Large intestine (tissue), 12 donors: ENCODE measurements at places on chromosomes 4 and X.

- no peak overlapping the region for H3K27ac ChIP-seq
- H3K4me3 ChIP-seq = no peak overlapping the region
- peak; percentile 65 for DNase-seq
These were observed 3.5 kb downstream of the AP1AR start for GRCh38 chr4:112234952-112235609.

DNA sequence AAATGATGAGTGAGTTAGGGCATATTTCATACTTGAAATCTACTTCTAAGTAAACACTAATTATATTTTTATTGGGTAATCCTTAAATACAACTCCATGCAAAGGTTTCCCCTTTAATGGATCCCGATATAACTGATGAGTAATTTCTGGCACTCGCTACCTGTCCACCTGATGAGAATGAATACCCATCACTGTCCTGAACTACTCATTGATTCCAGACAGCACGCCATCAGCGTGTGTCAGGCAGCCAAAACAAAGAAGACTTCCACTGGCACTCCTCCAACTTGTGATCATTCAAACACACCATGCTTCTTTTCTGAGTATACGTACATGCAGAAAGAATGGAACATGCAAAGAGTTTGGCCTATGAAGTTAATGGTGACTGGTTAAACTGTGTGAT, 69.4 kb downstream of the HCCS start:
- no peak overlapping the region for H3K27ac ChIP-seq
- H3K36me3 ChIP-seq = no peaks in the 10 kb centered on the region
- no peak for DNase-seq
- no peaks in the 10 kb centered on the region for H3K4me1 ChIP-seq
- H3K4me3 ChIP-seq = no peak overlapping the region

GRCh38 chr4:135177321-135177720, 975.7 kb upstream of the PABPC4L start:
- H3K27me3 ChIP-seq = no peaks in the 10 kb centered on the region
- H3K27ac ChIP-seq = no peak overlapping the region
- no peak overlapping the region for H3K4me3 ChIP-seq
- no peak for DNase-seq

- H3K27me3 ChIP-seq = peaks cover 17% of the 10 kb centered on the region
These were observed at the start of gene FRMPD4 for GRCh38 chrX:12138361-12139313. TSS of gene FRMPD4 (plus strand) at chrX:12138473. CDS start at chrX:12138972, 499 bp downstream.

DNA sequence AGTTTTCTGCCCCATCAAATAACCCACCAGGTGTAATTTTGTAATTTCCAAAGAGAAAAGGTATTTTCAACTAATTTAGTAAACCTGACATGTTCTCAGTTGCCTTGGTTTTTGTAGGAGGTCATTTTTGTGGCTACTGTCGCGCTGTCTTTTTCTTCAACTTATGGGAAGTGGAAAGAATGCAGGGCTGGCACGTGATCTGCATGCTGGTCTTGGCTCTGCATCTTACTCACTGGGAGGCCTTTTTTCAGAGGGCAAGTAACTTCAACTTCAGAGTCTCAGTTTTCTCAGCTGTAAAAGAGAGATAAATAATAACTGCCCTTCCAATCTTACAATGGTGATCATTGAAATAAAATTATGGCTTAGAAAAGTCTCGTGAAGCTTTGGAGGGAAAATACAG, 109.9 kb upstream of the SMIM10 start:
- H3K4me1 ChIP-seq = no peaks in the 10 kb centered on the region
- H3K27me3 ChIP-seq = no peaks in the 10 kb centered on the region
- no peaks in the 10 kb centered on the region for H3K36me3 ChIP-seq
- no peak for DNase-seq

- peak; percentile 45 for DNase-seq
- H3K4me3 ChIP-seq = no peak overlapping the region
- no peaks in the 10 kb centered on the region for H3K36me3 ChIP-seq
- no peaks in the 10 kb centered on the region for H3K27me3 ChIP-seq
These were observed 60.0 kb upstream of the BANK1 start for GRCh38 chr4:101730291-101731117.

DNA sequence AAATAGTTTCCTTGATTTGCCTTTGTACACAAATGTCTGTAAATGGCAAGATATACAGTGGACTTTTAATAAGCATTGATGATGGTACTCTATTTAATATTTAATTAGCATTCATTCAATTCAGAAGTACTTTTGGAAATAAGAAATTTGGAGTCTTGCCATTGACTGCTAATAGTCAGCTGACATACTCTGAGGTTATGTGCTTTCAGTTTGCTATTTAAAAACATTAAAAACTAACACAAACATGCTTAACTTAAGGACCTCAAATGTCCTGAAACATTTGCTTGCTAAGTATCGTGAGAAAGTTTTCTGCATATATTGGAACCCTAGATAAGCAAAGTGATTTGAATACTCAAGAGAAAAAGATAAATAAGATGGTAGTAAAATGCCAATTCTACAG, 64.6 kb downstream of the REELD1 start:
- no peak for DNase-seq
- peaks cover 3% of the 10 kb centered on the region for H3K4me1 ChIP-seq
- no peak overlapping the region for H3K27ac ChIP-seq
- H3K27me3 ChIP-seq = no peaks in the 10 kb centered on the region
- H3K36me3 ChIP-seq = no peaks in the 10 kb centered on the region

- H3K27me3 ChIP-seq = no peaks in the 10 kb centered on the region
- no peaks in the 10 kb centered on the region for H3K4me1 ChIP-seq
- H3K4me3 ChIP-seq = no peak overlapping the region
- H3K27ac ChIP-seq = no peak overlapping the region
These were observed 36.8 kb upstream of the BANK1 start for GRCh38 chr4:101753721-101754120.

- H3K27me3 ChIP-seq = no peaks in the 10 kb centered on the region
- H3K27ac ChIP-seq = no peak overlapping the region
- H3K4me3 ChIP-seq = no peak overlapping the region
- H3K36me3 ChIP-seq = peaks cover 96% of the 10 kb centered on the region
- DNase-seq = no peak
These were observed 11.9 kb downstream of the LRPAP1 start for GRCh38 chr4:3520276-3520675.

GRCh38 chr4:159150821-159151390, 48.0 kb downstream of the RAPGEF2 start:
- H3K4me1 ChIP-seq = peaks cover 3% of the 10 kb centered on the region
- H3K27ac ChIP-seq = no peak overlapping the region

GRCh38 chr4:70591955-70592582, at the start of gene AMBN:
TSS of gene AMBN (plus strand) at chr4:70592256. CDS start at chr4:70592359, 103 bp downstream.
- H3K4me3 ChIP-seq = no peak within 1 kb of the TSS
- H3K4me1 ChIP-seq = no peaks in the 10 kb centered on the region
- DNase-seq = no peak
- no peaks in the 10 kb centered on the region for H3K27me3 ChIP-seq

DNA sequence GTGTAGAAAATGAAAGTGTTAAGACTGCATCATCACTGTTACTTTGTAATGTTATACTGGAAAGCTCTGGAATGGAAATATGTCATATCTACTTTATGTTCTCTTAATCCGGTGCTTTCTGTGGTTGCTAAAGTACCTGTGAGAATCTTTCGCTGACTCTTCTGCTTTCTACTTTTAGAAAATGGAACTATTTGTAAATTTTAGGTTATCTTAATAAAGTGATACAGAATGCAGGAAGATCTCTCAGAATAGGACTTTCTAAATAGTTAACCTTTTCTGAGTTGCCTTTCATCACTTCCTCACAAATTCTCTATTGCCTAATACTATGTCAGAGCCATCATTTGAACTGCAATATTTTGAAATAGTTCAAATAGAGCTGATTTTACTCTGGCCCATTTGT, 69.3 kb downstream of the BMP2K start:
- no peak overlapping the region for H3K27ac ChIP-seq
- H3K27me3 ChIP-seq = no peaks in the 10 kb centered on the region
- H3K4me3 ChIP-seq = no peak overlapping the region
- no peaks in the 10 kb centered on the region for H3K4me1 ChIP-seq
- DNase-seq = no peak

DNA sequence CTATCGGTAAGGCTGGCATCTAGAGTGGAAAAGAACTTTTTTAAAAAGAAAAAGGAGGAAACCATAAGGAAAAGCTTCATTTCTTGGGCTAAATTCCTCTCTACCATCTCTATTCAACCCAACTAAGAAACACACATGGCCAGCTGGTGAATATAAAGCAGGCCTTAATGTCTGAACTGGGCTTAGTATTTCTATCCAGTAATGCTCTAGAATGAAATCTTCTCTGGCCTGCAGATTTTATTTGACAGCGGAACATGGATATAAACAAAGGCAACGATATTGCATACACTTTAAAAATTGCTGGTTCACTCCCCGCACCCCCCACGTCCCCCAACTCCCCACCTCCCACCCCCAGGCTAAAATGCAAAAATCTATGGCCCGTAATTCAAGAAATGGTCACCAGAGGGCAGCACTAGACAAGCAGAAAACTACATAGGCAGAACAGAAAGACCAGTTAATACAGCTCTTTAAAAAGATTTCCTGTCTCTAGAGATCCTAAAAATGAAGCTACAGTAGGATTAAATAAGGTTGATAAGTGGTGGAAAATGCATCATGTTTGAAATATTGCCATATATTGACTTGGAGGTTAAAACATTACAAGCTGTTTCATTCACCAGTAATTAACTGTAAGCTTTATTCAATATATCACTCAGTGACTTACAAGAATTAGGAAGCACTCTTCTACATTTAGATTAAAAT, 155.2 kb upstream of the GALNT7 start:
- H3K4me3 ChIP-seq = no peak overlapping the region
- H3K27ac ChIP-seq = no peak overlapping the region
- H3K4me1 ChIP-seq = no peaks in the 10 kb centered on the region
- peak; percentile 21 for DNase-seq
- no peaks in the 10 kb centered on the region for H3K36me3 ChIP-seq
- H3K27me3 ChIP-seq = no peaks in the 10 kb centered on the region

DNA sequence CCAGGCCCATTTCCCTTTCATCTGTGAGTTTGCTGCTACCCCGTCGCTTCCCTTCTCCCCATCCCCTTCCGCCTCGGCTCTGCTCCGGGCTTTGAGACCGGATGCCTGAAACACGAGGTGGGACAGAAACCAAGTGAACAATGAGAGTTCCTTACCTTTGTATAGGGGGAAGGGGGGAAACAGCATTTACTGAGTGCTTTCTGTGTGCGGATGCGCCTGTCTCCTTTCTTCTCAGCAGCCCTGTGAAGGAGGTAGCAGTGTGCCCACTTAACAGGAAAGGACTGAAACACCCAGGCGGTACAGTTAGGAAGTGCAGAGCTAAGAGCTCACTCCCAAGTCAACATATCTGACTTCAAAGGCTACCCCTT, 43.2 kb upstream of the TMSB15B start:
- peak; percentile 3 for DNase-seq
- no peaks in the 10 kb centered on the region for H3K4me1 ChIP-seq
- H3K4me3 ChIP-seq = peak overlapping the region; percentile 44
- no peaks in the 10 kb centered on the region for H3K36me3 ChIP-seq
- no peaks in the 10 kb centered on the region for H3K27me3 ChIP-seq

GRCh38 chrX:71604141-71604540, 14.2 kb downstream of the CXCR3 start:
- H3K27ac ChIP-seq = no peak overlapping the region
- peaks cover 30% of the 10 kb centered on the region for H3K36me3 ChIP-seq
- H3K4me3 ChIP-seq = no peak overlapping the region
- H3K27me3 ChIP-seq = no peaks in the 10 kb centered on the region
- no peak for DNase-seq

DNA sequence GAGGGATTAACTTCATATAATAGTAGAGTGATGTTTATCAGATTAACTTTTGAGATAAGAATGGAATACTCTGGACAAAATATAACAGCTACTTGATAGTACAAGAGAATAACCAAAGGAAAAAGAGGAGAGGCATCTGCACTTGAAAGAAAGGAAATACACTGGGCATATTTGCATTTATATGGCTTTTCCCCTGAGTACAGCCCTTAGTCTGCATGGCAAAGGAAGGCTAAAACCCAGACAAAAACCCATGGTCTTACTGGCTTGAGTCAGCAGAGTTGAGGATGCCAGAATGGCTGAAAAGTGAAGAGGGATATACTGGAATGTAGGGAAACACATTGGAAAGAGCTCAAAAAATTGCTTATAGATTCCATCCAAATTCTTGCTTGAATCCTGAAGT, 101.6 kb downstream of the COL4A5 start:
- no peak overlapping the region for H3K27ac ChIP-seq
- no peaks in the 10 kb centered on the region for H3K27me3 ChIP-seq
- no peaks in the 10 kb centered on the region for H3K4me1 ChIP-seq
- no peaks in the 10 kb centered on the region for H3K36me3 ChIP-seq
- no peak overlapping the region for H3K4me3 ChIP-seq
- no peak for DNase-seq

GRCh38 chrX:10414862-10415261, 205.5 kb downstream of the MID1 start:
- H3K36me3 ChIP-seq = no peaks in the 10 kb centered on the region
- H3K4me3 ChIP-seq = no peak overlapping the region
- no peak overlapping the region for H3K27ac ChIP-seq
- DNase-seq = no peak

DNA sequence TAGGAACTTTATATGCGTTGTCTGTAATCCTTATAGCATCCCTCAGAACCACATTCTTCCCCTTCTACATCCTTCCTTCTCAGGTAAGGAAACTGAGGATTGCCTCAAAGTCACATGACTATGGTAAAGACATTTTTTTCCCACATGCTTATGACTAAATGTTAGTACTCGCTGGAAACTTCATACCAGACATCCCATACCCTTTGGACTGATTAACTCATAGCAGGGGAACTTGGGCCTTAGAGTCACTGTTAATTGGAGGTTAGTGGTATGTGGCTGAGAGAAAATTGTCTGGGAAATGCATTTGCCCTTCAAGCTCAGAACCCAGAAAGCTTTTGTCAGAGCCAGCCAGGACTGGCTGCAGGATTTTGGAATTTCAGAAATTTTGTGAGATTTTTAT, 155.0 kb downstream of the RELL1 start:
- H3K27ac ChIP-seq = peak overlapping the region; percentile 57
- H3K4me1 ChIP-seq = peaks cover 8% of the 10 kb centered on the region
- no peaks in the 10 kb centered on the region for H3K27me3 ChIP-seq
- no peak overlapping the region for H3K4me3 ChIP-seq
- no peaks in the 10 kb centered on the region for H3K36me3 ChIP-seq
- DNase-seq = peak; percentile 63

- no peaks in the 10 kb centered on the region for H3K27me3 ChIP-seq
- no peak overlapping the region for H3K27ac ChIP-seq
- no peak overlapping the region for H3K4me3 ChIP-seq
- DNase-seq = no peak
- no peaks in the 10 kb centered on the region for H3K4me1 ChIP-seq
- peaks cover 42% of the 10 kb centered on the region for H3K36me3 ChIP-seq
These were observed 19.4 kb downstream of the GAK start for GRCh38 chr4:912548-913279.

- H3K4me1 ChIP-seq = no peaks in the 10 kb centered on the region
- H3K36me3 ChIP-seq = no peaks in the 10 kb centered on the region
- H3K27ac ChIP-seq = no peak overlapping the region
These were observed 1042.1 kb upstream of the LCORL start for GRCh38 chr4:19063662-19064061.

DNA sequence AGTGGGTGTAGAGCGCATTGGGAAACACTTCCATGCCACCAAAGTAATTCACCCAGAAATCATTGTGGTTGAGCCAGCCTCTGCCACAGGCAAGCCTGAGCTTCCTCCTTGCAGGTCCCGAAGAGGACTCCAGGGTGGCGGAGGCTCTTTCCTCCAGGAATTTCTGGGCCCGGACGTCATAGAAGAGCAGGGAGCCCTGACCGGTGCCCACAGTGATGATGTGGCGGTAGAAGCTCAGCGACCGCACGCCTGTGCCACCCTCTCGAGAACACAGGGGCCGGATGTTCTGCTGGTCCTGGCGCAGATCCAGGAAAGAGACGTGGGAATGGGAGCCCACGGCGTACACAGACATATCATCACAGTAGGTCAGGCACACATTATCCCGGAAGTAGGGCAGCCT, 1.3 kb downstream of the DCAF12L1 start:
- H3K36me3 ChIP-seq = no peaks in the 10 kb centered on the region
- no peak overlapping the region for H3K27ac ChIP-seq
- H3K4me3 ChIP-seq = no peak overlapping the region
- H3K4me1 ChIP-seq = no peaks in the 10 kb centered on the region
- no peaks in the 10 kb centered on the region for H3K27me3 ChIP-seq
- DNase-seq = no peak
